Caco-2 (cell line): ENCODE measurements at places on chromosomes 3 and 15.

- no peak for DNase-seq
Observed at GRCh38 chr15:40466426-40467260, 4.1 kb upstream of the CHST14 start.

DNA sequence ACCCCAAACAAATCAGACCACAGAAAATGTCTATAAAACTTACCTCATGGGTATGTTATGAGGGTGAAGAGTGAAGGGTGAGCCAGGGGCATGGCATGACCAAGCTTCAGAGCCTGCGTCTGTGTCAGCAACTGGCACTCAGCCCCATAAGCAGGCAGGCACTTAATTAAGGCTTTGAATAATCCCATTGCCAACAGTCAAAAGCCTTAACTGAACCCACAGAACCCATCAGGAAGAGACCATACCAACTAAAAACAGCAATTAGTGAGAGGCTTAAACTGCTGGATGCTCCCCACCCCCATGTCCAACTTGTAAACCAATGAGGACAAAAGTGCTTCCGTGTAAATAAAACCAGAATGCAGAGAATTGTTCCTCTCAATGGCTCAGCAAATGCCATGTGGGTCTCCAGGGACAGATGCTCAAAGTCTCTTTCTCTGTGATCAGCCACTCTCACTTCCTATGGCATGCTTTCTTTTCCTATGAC, 126.0 kb downstream of the MYLK start:
- DNase-seq = no peak

DNA sequence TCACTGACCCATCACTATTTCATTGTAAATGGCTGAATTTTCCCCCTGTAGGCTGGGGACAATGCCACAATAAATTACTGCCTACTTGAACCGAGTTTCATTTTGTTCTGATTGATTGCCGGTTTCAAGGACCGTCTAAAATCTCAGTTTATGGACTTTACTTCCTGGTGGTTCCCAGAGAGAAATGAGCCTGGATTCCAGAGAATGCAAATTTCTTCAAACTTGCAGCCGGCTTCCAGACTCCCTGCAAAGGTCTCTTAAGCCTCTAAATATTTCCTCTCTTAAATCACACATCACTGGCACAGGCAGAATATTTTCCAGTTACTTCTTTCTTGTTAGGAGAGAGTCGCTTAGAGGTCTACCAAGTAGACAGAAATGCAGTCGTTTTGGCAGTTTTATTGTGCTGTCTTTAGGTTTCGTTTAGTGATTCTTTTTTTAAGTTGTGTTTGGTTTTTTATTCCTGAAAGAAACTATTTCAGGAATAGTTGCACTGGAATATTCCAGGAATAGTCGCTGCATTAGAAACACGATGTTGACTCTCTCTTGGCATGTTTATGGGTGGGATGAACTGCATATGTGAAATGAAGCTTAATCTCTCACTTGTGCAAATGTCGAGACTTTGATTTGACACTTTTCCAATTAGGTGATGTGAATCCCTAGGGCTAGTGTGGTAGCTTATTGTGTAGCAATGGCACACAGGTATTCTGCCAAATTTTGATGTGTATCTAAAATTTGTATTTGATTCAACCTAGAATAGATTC, 284.1 kb upstream of the NR2E3 start:
- DNase-seq = no peak

GRCh38 chr3:178629430-178630178, 93.4 kb downstream of the KCNMB2 start:
- no peak for DNase-seq

- no peak for DNase-seq
Observed at GRCh38 chr15:85379403-85380131, 836 bp upstream of the AKAP13 start.

DNA sequence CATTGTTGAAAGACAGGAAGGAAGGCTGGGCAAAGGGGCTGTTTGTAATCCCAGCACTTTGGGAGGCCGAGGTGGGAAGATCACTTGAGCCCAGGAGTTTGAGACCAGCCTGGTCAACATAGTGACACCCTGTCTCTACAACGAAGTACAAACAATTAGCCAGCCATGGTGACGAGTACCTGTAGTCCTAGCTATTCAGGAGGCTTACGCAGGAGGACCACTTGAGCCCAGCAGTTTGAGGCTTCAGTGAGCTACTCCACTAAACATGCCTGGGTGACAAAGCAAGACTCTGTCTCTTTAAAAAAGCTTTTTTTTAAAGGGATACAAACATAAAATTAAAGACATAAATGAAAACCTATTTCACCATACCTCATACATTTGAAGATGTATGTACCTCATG, 11.1 kb downstream of the SERP1 start:
- DNase-seq = no peak

- DNase-seq = no peak
Observed at GRCh38 chr3:100882571-100882984, 110.6 kb downstream of the ABI3BP start.

DNA sequence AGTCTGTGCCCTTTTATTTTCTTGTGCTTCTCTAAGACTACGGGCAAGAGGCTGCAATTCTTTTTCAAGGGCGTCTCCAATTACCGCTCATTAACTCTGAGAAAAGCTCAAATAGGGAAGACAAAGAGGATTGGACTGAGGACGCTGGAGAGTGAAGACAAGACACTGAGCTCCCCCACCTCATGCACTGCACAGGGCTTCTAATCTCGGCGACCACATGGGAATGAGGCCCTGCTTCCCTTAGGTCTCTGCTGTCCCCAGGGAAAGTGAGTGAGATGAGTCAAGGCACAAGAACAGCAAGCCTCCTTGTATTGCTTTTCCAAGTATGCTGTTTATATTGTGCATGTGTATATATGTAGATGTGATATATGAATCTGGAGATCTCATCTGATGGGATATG, 392.2 kb upstream of the CFAP20DC start:
- DNase-seq = no peak

- no peak for DNase-seq
Observed at GRCh38 chr3:8246070-8246469, 255.6 kb upstream of the LMCD1 start.

GRCh38 chr3:50464569-50464968, 38.9 kb downstream of the CACNA2D2 start:
- no peak for DNase-seq

- no peak for DNase-seq
Observed at GRCh38 chr3:18790384-18790783, 357.9 kb upstream of the KCNH8 start.

DNA sequence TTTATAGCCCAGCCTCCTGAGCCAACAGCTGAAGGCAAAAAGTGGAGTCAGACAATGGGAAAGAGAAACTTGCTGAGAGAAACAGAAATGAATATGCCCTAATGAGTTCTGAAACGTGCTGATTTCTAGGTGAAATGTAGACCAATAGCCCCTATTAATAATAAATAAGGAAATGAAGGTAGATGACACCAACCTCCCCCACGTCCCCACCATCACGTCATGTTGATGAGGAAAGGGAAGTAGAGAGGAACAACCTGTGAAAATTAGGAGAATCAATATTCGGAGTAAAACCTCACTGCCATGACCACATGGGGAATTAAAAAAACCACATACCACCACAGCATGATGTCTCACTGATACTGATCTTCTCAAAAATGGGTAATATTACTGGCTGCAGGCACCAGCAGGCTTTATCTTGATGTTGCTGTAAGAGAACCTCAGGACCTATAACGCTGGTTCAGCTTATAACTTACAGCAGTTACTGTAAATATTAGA, 64.0 kb downstream of the KAT2B start:
- DNase-seq = no peak

DNA sequence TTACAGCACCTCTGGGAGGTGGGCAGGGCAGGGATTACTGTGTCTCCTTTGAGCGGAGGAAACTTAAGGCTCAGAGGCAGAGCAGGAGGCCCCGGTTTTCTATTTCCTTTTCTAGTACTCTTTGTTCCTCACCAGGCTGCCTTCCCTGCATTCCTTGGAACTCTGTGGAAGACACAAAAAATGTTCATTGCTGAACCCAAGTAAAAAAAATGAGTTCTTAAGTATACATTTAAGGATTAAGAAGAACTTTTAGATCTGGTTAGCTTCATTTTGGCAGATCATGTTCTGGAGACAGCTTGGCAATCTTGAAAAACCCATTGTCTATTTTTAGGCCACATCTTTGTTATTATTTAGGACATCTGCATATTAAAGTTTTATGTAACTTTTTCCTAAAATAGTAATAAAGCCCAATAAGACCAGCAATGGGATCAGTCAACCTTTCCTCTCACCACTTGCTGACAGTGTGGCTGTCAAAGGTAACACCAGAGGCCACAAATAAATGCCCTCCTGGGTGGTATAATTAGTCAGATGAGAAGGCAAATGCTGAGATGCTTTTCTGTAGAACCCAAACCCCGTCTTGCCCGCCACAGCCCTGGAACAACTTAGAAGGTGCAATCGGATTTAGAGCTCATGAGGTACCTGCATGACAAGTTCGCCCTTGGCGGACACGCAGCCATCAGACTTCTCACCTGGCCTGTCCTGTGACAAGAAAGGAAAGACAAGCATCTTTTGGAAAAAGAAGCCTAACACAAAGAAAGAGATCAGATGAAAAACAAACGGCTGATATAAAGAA, 97.2 kb downstream of the DGKG start:
- no peak for DNase-seq

- DNase-seq = no peak
Observed at GRCh38 chr15:60006203-60006862, 2.2 kb downstream of the FOXB1 start.

DNA sequence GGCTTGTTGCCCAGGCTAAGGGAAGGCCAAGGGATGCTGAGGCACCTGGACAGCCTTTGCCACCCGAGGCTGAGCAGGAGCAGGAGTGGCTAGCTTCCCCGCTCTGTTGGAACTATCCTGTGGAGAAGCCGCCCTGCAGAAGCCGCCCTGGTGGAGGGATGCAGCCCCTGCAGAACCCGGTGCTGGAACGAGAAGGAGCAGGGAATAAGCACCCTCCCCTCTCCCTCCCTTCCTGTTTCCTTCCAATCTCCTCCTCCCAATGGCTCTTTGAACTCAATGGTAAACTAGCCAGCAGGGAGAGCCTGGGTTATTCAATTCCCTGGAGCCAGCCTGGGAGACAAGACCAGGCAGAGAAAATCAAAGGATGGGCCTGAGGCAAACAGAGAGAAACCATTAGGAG, 11.8 kb upstream of the HRG start:
- peak; percentile 64 for DNase-seq

DNA sequence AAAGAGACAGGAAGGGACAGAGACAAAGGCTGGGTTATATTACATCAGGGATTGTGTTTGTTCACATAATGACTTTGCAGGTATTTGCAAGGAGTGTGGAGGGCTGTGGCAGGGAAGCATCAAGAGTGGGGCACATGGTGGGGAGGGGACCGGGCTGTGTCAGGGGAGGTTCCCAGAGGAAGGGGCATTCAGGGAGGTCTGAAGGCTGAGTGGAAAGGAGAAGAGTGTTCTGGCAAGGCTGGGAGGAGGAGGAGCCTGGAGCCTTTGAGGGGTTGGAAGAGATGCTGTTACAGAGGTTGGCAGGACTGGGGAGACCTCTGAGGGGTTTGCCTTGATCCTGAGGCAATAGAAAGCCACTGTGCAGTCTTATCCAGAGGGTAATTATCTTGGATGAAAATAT, 49.4 kb downstream of the EXOG start:
- no peak for DNase-seq

DNA sequence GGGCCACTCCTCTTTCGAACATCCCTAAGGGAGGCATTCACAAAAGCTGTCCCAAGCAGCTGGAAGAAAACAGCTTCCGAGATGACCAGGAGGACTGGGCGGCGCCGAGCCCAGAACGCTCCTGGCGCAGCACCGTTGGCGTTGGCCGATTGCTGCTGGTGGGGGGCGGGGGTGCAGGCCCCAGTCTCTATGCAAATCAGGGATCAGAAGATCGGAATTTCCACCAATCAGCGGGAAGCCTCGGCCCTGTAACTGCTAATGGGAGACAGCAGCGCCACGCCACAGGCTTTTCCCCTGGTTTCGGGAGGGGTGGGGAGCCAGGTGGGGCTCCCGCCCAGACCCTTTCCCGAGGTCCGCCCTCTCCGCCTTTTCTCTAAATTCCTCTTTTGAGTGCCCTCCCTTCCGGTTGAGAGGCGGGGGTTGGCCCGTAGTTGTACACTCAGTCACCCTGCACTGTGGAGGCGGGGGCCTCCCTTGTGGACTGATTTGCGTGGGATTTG, 27.0 kb downstream of the HMCES start:
- DNase-seq = no peak

DNA sequence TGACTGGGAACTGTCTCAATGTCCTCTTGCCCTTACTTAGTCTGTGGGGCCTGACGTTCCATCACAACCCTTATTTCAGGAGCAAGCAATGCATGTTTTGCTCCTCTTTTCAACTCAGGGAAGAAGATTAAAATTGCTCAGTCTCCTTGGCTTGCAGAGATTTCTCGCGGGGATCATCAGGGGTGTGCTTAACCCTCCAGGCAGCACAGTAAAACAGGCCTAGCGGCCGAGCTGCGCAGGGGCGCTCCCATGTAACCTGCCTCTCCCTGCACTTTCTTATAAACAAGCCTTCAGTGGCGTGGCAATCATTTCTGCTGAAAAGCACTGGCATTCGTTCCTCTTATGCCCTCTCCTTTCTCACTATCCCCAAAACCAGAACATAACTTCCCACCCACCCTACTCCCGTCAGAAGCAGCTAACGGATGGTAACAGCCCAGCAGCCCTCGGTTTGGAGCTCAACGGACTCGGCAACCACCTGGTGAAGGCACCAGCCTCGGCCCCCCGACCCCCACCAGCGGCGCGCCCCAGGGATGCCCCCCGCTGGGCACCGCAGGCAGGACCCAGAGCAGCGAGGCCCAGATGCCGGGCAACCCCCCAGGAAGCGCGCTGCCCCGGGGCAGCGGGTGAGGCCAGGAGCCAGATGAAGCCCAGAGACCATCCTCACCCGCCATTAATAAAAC, 1.1 kb downstream of the MCF2L2 start:
- DNase-seq = no peak

DNA sequence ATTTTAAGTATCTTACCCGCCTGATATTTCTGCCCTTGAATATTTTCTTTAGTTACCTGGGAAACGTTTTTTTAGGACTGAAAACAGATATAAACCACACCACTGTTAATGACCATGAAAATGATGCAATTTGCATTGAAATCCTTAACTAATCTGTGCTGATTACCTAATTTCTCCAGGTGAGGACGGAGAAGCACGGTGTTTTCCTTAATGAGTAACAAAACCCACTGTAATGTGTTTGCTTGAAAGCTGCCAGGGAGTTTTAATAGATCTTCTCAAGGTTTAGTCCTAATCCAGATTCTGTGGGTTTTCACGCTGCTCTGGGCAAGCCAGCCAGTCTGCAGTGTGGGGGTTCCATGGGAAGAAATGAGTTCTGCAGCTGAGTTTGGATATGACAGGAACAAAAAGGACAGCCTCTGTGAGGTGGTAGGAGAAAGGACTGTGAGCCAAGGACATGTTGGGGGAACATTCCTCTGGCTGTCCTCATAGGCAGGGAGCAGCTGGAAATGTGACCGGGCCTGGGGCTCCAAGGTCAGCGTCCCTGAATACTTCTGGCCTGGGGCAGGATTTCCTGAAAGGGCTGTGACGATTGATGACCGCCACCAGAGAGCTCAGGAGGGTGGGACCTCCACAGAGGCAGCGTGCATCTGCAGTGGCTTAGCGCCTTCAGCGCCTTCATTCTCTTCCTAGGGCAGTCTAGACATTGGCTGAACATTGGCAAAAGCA, 18.6 kb downstream of the THSD4 start:
- DNase-seq = no peak

- no peak for DNase-seq
Observed at GRCh38 chr3:138593488-138594149, 441 bp downstream of the CEP70 start.
